Naive thymus-derived CD4-positive, alpha-beta T cell (primary cell): ENCODE measurements at places on chromosomes 7 and 10. TPM values are rescaled to one million over a fixed set of nuclear protein-coding genes. Genes with fewer than 3 reads are reported as not detected.

MCU gene
- polyA plus RNA-seq, result 4.8 TPM

GRCh38 chr7:17411922-17412321 is 113.5 kb downstream of the AHR start:
- no peak overlapping the region for H3K27ac ChIP-seq
- H3K27me3 ChIP-seq, result no peaks in the 10 kb centered on the region
- no peak for DNase-seq
- no peak overlapping the region for H3K4me3 ChIP-seq

EBF3 gene
- not detected for polyA plus RNA-seq

DNA sequence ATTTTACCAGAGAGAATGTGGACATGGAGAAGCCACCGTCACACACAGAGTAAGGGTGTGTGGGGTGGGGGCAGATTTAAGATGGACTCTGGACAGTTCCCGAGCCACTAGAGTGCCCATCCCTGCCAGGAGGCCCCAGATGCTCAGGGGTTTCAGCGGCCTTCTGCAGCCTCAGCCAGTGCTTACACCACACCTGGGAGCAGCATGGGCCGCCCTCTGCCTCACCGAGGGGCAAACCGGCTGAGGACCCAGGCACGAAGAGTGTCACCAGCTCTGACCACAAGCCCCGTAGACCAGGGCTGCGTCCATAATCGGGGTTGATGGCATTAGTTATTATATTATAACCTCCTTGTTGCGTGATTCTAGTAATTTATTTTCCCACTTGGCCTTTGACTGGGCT is 6.7 kb upstream of the MNX1 start:
- no peak for DNase-seq
- no peak overlapping the region for H3K4me3 ChIP-seq
- H3K27me3 ChIP-seq, result peaks cover 16% of the 10 kb centered on the region
- H3K36me3 ChIP-seq, result no peaks in the 10 kb centered on the region

- no peaks in the 10 kb centered on the region for H3K27me3 ChIP-seq
- no peak for DNase-seq
- no peak overlapping the region for H3K27ac ChIP-seq
- H3K4me3 ChIP-seq, result no peak overlapping the region
- H3K4me1 ChIP-seq, result peaks cover 36% of the 10 kb centered on the region
Observed at GRCh38 chr10:88089498-88089897, 226.1 kb downstream of the PTEN start.

CYP2C8 gene
- polyA plus RNA-seq, result not detected

DNA sequence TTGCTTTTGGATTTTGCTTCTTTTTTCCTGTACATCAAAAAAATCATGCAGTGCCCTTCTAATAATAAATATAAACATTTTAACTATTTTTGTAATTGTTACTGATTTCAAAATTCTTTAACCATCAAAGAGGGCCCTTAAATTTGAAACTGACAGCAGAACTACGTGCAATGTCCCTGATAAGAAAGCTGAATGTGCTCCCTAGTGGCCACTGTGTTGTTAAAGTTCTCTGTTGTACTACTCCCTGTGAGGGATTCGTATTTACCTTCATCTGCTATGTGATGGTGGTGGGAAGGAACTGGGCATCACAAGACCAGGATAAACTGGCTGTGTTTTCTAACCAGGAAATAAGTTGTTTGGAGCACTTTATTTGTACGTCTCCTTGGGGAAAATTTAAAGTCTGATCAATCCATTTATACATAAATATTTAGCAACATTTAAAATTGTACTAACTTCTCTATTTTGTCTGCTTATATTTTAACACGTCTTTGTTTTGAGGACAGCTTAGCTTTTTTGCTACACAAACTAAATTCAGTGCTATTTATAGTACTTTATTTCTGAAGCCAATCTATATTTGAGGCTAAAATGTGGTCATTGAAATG is 322.4 kb downstream of the HGF start:
- H3K4me1 ChIP-seq, result no peaks in the 10 kb centered on the region
- H3K36me3 ChIP-seq, result no peaks in the 10 kb centered on the region
- DNase-seq, result no peak
- no peak overlapping the region for H3K27ac ChIP-seq

- peak overlapping the region; percentile 88 for H3K4me3 ChIP-seq
- H3K4me1 ChIP-seq, result peaks cover 22% of the 10 kb centered on the region
- DNase-seq, result no peak
- peak overlapping the region; percentile 94 for H3K27ac ChIP-seq
- peaks cover 12% of the 10 kb centered on the region for H3K36me3 ChIP-seq
- H3K27me3 ChIP-seq, result no peaks in the 10 kb centered on the region
Observed at GRCh38 chr10:6581778-6582228, 1.7 kb upstream of the PRKCQ start.

DNA sequence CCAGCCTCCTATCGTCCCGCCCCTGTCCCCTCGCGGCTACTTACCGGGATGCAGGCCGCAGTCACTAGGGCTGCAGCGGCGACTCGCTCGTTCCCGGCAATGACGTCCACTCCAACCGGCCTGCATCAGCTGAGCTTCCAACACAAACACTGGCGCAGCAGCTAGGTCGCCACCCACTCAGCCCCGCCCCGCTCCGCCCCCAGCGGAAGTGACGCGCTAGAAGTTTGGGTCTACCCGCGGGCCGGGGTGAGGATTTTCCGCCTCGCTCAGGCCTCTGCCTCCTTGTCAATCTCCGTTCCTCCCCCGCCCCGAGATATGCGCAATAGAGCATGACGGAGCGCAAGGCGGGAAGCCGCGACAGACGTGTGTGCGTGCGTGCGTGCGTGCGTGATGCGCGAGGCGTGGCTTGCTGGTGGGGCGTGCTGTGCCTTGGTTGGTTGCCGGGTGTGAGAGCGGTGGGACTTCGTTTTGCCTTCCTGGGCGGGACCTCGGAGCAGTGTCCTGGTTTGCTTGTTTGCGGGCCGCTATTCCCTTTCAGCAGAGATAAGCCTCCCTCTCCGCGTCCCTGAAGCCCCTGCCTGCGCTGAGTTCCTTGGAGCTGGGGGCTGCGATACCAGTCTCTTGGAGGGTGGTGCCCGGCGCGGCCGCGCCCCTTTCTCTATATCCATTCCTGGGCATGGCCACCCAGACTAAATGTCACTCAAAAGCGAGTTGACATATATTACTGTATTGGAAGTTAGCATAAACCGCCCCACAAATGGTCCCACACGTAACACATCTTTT is at the start of gene PNPLA8:
TSS of gene PNPLA8 (minus strand) at position 151 of the 783 bp plus-strand sequence. CDS start 10,644 bp downstream, outside the sequence.
- H3K4me3 ChIP-seq, result peak within 1 kb of the TSS; percentile 94
- peak within 1 kb of the TSS; percentile 89 for H3K27ac ChIP-seq
- peaks cover 18% of the 10 kb centered on the region for H3K4me1 ChIP-seq
- no peaks in the 10 kb centered on the region for H3K27me3 ChIP-seq

DNA sequence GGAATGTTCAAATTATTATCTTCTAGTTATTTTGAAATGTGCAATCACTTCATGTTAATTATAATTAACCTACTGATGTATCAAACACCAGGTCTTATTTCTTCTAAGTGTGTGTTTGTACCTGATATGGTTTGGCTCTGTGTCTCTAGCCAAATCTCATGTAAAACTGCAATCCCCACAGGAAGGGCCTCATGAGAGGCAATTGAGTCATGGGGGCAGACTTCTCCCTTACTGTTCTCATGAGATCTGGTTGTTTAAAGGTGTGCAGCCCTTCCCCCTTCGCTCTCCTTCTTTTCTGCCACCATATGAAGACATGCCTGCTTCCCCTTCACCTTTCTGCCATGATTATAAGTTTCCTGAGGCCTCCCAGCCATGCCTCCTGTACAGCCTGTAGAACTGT is 18.6 kb upstream of the PRKCQ start:
- DNase-seq, result no peak
- H3K27me3 ChIP-seq, result no peaks in the 10 kb centered on the region
- no peaks in the 10 kb centered on the region for H3K36me3 ChIP-seq
- H3K4me1 ChIP-seq, result peaks cover 17% of the 10 kb centered on the region

- no peaks in the 10 kb centered on the region for H3K36me3 ChIP-seq
- no peak overlapping the region for H3K27ac ChIP-seq
- DNase-seq, result no peak
- no peaks in the 10 kb centered on the region for H3K4me1 ChIP-seq
- H3K4me3 ChIP-seq, result no peak overlapping the region
Observed at GRCh38 chr7:65992526-65992925, 10.5 kb upstream of the GUSB start.

UNCX gene
- polyA plus RNA-seq, result not detected

DNA sequence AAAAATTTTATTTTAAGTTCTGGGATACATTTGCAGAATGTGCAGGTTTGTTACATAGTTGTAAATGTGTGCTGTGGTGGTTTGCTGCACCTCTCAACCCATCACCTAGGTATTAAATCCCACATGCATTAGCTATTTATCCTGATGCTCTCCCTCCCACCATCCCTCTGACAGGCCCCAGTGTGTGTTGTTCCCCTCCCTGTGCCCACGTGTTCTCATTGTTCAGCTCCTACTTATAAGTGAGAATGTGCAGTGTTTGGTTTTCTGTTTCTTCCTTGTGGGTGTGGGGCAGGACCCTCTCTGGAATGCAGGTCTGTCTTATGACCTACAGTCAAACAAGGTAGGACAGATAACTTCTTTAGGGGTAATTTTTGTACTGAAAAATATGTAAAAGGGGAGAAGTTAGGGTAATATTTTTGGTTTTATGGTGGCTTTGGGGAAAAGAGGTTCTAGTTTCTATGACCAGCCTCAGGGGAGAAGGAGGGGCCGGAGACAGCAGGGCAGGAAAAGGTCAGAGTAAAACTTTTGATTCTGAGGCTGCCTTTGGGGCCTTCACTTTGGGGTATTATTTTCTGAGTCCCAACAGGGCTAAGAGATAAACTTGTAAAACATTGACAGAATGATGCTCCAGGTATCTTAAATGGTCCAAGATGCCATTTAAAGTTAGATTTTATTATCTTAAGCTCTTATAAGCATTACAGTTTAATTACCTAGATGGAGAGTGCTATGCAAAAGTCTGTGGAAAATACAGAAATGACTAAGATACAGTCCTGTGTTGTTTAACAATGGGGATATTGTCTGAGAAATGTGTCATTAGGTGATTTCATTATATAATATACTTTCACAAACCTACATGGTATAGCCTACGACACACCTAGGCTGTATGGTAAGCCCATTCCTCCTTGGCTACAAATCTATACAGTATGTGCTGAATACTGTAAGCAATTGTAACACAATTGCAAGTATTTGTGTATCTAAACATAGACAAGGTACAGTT is 354.8 kb downstream of the ABCA13 start:
- no peak for DNase-seq
- H3K4me1 ChIP-seq, result no peaks in the 10 kb centered on the region
- no peaks in the 10 kb centered on the region for H3K36me3 ChIP-seq
- no peak overlapping the region for H3K4me3 ChIP-seq

ADCYAP1R1 gene
- polyA plus RNA-seq, result not detected

- H3K27ac ChIP-seq, result no peak overlapping the region
- no peaks in the 10 kb centered on the region for H3K36me3 ChIP-seq
- DNase-seq, result no peak
- no peak overlapping the region for H3K4me3 ChIP-seq
- H3K27me3 ChIP-seq, result no peaks in the 10 kb centered on the region
- H3K4me1 ChIP-seq, result no peaks in the 10 kb centered on the region
Observed at GRCh38 chr10:19848226-19848985, 32.2 kb downstream of the PLXDC2 start.

GRCh38 chr10:122168598-122169394 is 102.3 kb upstream of the BTBD16 start:
- DNase-seq, result no peak
- H3K27me3 ChIP-seq, result no peaks in the 10 kb centered on the region

TMEM254 gene
- polyA plus RNA-seq, result 37.4 TPM

GSAP gene
- polyA plus RNA-seq, result 7.3 TPM

- no peaks in the 10 kb centered on the region for H3K27me3 ChIP-seq
- H3K27ac ChIP-seq, result no peak overlapping the region
- DNase-seq, result no peak
- no peaks in the 10 kb centered on the region for H3K4me1 ChIP-seq
Observed at GRCh38 chr10:56258378-56258777, 102.7 kb downstream of the ZWINT start.

GRCh38 chr10:3720228-3721019 is 64.6 kb downstream of the KLF6 start:
- H3K4me1 ChIP-seq, result no peaks in the 10 kb centered on the region
- DNase-seq, result no peak
- no peaks in the 10 kb centered on the region for H3K27me3 ChIP-seq
- no peak overlapping the region for H3K4me3 ChIP-seq
- H3K27ac ChIP-seq, result no peak overlapping the region

CLIP2 gene
- 0.61 TPM for polyA plus RNA-seq

DNA sequence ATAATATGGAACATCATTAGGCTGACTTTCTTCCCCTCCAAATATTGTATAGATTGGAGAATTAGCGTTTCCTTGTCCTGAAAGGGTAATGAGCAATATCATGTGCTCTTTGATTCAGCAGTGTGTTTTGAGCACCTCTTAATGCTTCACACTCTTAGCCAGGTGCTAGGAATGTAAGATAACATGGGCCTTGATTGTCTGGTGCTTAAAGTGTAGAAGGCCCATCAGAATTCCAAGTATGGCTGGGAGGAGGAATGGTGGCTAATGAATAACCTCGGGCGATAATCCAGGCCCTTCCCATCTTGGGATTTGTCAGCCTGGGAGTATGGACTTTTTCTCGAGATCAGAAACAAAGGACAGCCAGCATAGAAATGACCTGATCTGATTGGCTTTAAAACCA is 8.6 kb downstream of the TSPAN13 start:
- no peak overlapping the region for H3K4me3 ChIP-seq
- H3K27ac ChIP-seq, result no peak overlapping the region
- H3K36me3 ChIP-seq, result no peaks in the 10 kb centered on the region
- no peaks in the 10 kb centered on the region for H3K4me1 ChIP-seq
- no peak for DNase-seq
- no peaks in the 10 kb centered on the region for H3K27me3 ChIP-seq

NEURL1 gene
- polyA plus RNA-seq, result 1.1 TPM

ETV1 gene
- not detected for polyA plus RNA-seq

OR2A12 gene
- polyA plus RNA-seq, result not detected

- no peaks in the 10 kb centered on the region for H3K27me3 ChIP-seq
- H3K36me3 ChIP-seq, result peaks cover 7% of the 10 kb centered on the region
- peak within 1 kb of the TSS; percentile 73 for H3K4me3 ChIP-seq
- DNase-seq, result peak; percentile 63
- peak within 1 kb of the TSS; percentile 74 for H3K27ac ChIP-seq
Observed at GRCh38 chr10:70887804-70888800, at the start of gene PCBD1. TSS of gene PCBD1 (minus strand) at chr10:70888565. CDS start at chr10:70888533, 32 bp downstream.

- no peak overlapping the region for H3K4me3 ChIP-seq
- no peak overlapping the region for H3K27ac ChIP-seq
- H3K4me1 ChIP-seq, result no peaks in the 10 kb centered on the region
Observed at GRCh38 chr7:41590986-41591385, 111.9 kb downstream of the INHBA start.

DNA sequence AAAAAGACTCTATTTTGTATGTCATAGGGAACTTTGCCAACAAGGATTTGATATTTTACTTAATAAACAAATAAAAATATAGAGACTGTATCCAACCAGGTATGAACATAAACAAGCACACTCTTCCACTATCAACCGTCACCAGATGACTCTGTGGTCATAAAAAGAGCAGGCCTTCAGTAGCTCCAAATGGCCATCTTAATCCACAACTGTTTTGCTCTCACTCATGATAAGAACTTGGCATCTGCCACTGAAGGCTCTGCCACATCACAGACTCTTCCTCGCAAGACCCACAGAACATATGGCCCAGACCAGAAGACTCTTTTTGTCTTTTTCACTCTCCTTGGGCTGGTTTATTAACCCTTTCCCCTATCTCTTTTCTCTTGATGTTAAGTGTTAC is 98.7 kb upstream of the POM121L12 start:
- no peak overlapping the region for H3K27ac ChIP-seq
- H3K36me3 ChIP-seq, result no peaks in the 10 kb centered on the region
- no peaks in the 10 kb centered on the region for H3K4me1 ChIP-seq
- no peak for DNase-seq
- H3K27me3 ChIP-seq, result no peaks in the 10 kb centered on the region

GRCh38 chr10:48480397-48481374 is 124.2 kb downstream of the ARHGAP22 start:
- no peaks in the 10 kb centered on the region for H3K36me3 ChIP-seq
- H3K27me3 ChIP-seq, result no peaks in the 10 kb centered on the region
- no peak overlapping the region for H3K27ac ChIP-seq
- DNase-seq, result peak; percentile 3
